ENCODE measurements at places on chromosomes 2 and 18. TPM values are rescaled to one million over a fixed set of nuclear protein-coding genes. Genes with fewer than 3 reads are reported as not detected.

Gene CDK5R2
- 3.0 TPM for total RNA-seq

Gene DYNAP
- not detected for total RNA-seq

Gene ILKAP
- 40.5 TPM for total RNA-seq

Gene RNU2-63P
- total RNA-seq: not detected

Gene ZNF521
- not detected for total RNA-seq

Gene CIAO1
- 90.0 TPM for total RNA-seq

Gene GAD1
- total RNA-seq: 0.61 TPM

Gene POTEI
- total RNA-seq: not detected

Gene TCF23
- total RNA-seq: not detected

Gene LRATD1
- 0.02 TPM for total RNA-seq

Gene EIF2AK3
- 20.5 TPM for total RNA-seq

Gene MC5R
- not detected for total RNA-seq

Gene ABCG5
- total RNA-seq: not detected

Gene ERBB4
- not detected for total RNA-seq

Gene BMP10
- total RNA-seq: not detected

Gene IAH1
- total RNA-seq: 84.1 TPM

Gene DNAJB2
- 57.4 TPM for total RNA-seq

Gene OSBPL1A
- total RNA-seq: 15.1 TPM

Gene SMPD4
- 75.1 TPM for total RNA-seq

Gene SERPINB3
- total RNA-seq: 0.12 TPM

Gene SERPINB11
- not detected for total RNA-seq

Gene RAMP1
- 0.32 TPM for total RNA-seq

All from A549 treated with CORT108297 at 1 μM for 4 hours (cell line).